ENCODE measurements at places on chromosomes 5 and 9. TPM values are rescaled to one million over a fixed set of nuclear protein-coding genes. Genes with fewer than 3 reads are reported as not detected.

HINT2 gene
- total RNA-seq, result 35.9 TPM

ACTBL2 gene
- not detected for total RNA-seq

GFPT2 gene
- 89.8 TPM for total RNA-seq

RNF183 gene
- total RNA-seq, result not detected

SYK gene
- 7.9 TPM for total RNA-seq

LECT2 gene
- total RNA-seq, result not detected

PAEP gene
- not detected for total RNA-seq

BARHL1 gene
- total RNA-seq, result not detected

TRPM6 gene
- 0.86 TPM for total RNA-seq

SIT1 gene
- 1.3 TPM for total RNA-seq

CAMK2A gene
- 0.15 TPM for total RNA-seq

DNA sequence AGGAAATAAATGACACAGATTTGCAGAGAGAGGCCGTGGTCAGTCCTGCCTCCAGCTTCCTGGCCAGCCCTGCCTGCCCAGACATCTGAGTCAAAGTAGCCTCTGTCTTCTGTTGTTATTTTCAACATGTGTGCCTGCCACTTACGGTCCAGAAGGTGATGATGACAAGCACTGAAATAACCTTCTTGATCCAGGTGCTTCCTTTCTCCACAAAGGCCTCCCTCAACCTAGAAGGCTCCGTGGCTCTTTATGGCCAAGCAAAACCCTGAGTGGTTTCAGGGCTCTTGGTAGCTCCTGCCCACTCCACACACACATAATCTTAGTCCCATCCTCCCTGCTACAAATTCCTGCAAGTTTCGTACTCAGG is 34.1 kb upstream of the SLC6A19 start:
- H3K36me3 ChIP-seq, result no peaks in the 10 kb centered on the region
- H3K4me3 ChIP-seq, result peak overlapping the region; percentile 59

- no peaks in the 10 kb centered on the region for H3K27me3 ChIP-seq
- H3K36me3 ChIP-seq, result peaks cover 17% of the 10 kb centered on the region
- H3K4me3 ChIP-seq, result no peak overlapping the region
- no peak for DNase-seq
- H3K27ac ChIP-seq, result no peak overlapping the region
Measured at GRCh38 chr5:111411301-111411700, 101.0 kb downstream of the STARD4 start.

- H3K4me1 ChIP-seq, result no peaks in the 10 kb centered on the region
- H3K27ac ChIP-seq, result no peak overlapping the region
- no peak overlapping the region for H3K4me3 ChIP-seq
- no peaks in the 10 kb centered on the region for H3K36me3 ChIP-seq
- no peaks in the 10 kb centered on the region for H3K27me3 ChIP-seq
- DNase-seq, result no peak
Measured at GRCh38 chr5:60232036-60232795, 338.7 kb upstream of the PDE4D start.

DNA sequence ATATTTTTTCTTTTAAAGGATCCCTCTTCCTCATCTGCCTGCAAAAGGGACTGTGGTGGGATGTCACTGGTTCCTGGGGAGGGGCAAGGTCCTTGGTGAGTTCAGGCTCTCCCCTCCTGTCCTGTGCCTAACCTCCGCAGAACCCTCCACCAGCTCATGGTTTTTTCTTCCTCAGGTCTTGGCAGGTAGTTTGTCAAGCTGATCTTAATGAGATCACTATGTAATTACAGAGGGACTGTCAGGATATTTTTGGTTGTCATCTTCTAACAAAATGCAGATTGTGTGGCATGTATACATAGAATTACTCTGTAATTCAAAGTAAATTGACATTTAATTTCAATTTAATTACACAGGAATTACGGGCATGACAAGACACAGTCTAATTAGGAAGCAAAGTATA is 150.3 kb upstream of the SEMA6A start:
- H3K4me1 ChIP-seq, result no peaks in the 10 kb centered on the region
- no peak for DNase-seq
- no peak overlapping the region for H3K27ac ChIP-seq
- H3K4me3 ChIP-seq, result no peak overlapping the region
- no peaks in the 10 kb centered on the region for H3K36me3 ChIP-seq
- no peaks in the 10 kb centered on the region for H3K27me3 ChIP-seq

DNA sequence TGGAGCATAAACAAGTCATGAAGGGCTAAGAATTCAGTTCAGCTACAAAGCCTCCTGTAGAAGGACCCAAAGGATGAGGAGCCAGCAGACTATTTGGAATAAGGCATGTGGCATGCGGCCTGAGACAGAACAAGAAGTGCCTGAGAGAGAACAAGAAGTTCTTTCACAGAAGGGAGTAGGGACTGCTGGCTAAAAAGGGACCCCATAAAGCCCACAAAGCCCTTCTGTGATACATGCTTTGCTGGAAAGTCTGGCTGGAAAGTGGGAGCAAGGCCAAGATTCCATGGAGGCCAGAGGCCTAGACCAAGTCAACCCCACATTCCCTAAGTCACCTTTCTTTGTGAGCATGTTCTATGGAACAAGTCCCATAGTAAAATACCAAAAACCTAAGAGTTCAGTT is 35.9 kb upstream of the UBAP2 start:
- H3K27ac ChIP-seq, result no peak overlapping the region
- H3K4me3 ChIP-seq, result no peak overlapping the region
- peaks cover 18% of the 10 kb centered on the region for H3K36me3 ChIP-seq
- DNase-seq, result no peak
- no peaks in the 10 kb centered on the region for H3K27me3 ChIP-seq

- peaks cover 19% of the 10 kb centered on the region for H3K36me3 ChIP-seq
- DNase-seq, result no peak
- no peak overlapping the region for H3K27ac ChIP-seq
- H3K4me3 ChIP-seq, result no peak overlapping the region
- no peaks in the 10 kb centered on the region for H3K4me1 ChIP-seq
Measured at GRCh38 chr9:131668057-131668438, 71.8 kb downstream of the RAPGEF1 start.

DNA sequence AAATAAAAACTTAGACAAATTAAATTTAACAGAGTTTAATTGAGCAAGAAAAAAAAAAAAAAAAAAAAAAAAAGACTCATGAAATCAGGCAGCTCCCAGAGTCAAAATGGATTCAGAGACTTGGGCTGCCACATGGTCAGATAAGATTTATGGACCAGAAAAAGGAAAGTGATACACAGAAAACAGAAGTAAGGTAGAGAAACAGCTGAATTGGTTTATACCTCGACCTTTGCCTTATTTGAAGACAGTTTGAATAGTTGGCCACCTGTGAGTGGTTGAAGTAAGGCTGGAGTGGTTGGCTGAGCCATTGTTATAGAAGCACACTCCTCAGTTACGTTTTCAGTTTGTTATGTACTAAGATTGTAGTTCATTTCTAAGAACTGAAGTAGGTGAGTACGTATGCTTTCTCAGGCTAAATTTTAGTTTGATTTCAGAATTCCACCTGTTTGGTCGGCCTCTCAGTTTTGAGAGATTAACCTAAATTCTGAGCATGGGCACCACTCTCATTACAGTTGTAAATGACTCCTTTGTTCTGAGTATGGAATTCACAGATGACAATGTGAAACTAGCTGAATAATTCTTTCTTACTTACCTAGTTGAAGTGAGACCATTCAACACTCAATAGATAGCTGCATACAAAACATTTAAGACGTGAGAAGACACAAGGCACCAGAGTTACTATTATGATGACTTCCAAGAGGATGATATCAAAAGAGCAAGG is 149.0 kb downstream of the AOPEP start:
- H3K4me3 ChIP-seq, result no peak overlapping the region
- H3K36me3 ChIP-seq, result no peaks in the 10 kb centered on the region
- no peak overlapping the region for H3K27ac ChIP-seq
- H3K27me3 ChIP-seq, result no peaks in the 10 kb centered on the region

GRCh38 chr9:37892063-37892462 is 11.9 kb downstream of the SLC25A51 start:
- no peak for DNase-seq
- H3K4me3 ChIP-seq, result no peak overlapping the region
- peaks cover 63% of the 10 kb centered on the region for H3K36me3 ChIP-seq
- no peaks in the 10 kb centered on the region for H3K27me3 ChIP-seq
- no peaks in the 10 kb centered on the region for H3K4me1 ChIP-seq

DNA sequence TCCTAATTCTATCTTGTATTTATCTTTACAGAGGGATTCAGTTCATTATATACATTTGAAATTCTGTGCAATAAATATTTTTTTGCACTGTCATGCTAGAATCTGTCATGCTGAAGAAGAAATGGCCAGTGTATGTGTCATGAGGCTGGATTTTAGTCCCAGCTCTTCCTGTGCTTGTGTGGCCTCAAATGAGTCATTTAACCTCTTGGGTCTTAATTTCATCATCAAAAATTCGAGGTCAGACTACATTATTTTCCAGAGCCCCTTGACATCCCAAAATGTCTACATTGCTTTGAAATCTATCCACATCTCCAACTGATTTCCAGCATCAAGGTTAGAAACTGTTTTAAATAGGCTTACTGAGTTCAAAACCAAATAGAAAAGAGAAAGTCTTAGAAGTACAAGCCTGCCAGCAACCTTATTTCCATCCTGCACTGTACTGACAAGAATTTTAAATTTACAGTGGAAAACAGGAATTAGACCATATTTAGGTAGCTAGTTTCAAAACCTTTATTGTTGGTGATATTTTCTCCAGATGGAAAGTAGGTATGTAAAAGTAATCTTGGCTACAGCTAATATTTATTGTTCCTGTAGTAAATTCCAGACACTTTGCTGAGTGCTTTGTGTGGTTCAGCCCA is 96.7 kb upstream of the MAMDC2 start:
- H3K4me3 ChIP-seq, result no peak overlapping the region
- H3K4me1 ChIP-seq, result no peaks in the 10 kb centered on the region
- no peak overlapping the region for H3K27ac ChIP-seq
- no peaks in the 10 kb centered on the region for H3K36me3 ChIP-seq
- DNase-seq, result no peak

GRCh38 chr5:168766426-168766700 is 187.2 kb upstream of the PANK3 start:
- no peaks in the 10 kb centered on the region for H3K27me3 ChIP-seq
- H3K27ac ChIP-seq, result no peak overlapping the region
- DNase-seq, result no peak

GRCh38 chr5:176596689-176597416 is 13.1 kb downstream of the GPRIN1 start:
- H3K27me3 ChIP-seq, result no peaks in the 10 kb centered on the region
- no peak overlapping the region for H3K27ac ChIP-seq
- DNase-seq, result peak; percentile 76
- H3K36me3 ChIP-seq, result peaks cover 6% of the 10 kb centered on the region

DNA sequence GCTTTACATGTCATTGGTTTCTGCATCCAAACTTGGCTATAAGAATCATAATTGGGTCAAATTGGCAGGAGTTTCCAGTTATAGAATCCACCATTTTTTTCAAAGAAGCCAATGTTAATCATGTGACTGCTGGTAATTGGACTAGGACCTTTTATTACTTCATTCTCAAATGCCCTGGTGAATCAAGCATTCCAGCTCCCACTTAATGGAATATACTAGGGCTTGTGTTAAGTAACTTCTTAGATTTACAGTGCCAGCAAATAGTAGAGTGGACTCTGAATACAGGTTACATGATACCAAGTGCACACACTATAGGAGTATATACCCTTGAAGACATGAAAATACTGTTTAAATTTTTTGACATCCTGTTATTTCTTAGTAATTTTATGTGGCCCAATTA is 96.7 kb downstream of the NUDT12 start:
- no peak for DNase-seq
- H3K4me1 ChIP-seq, result no peaks in the 10 kb centered on the region
- no peak overlapping the region for H3K4me3 ChIP-seq
- no peaks in the 10 kb centered on the region for H3K36me3 ChIP-seq

- H3K27ac ChIP-seq, result no peak overlapping the region
- DNase-seq, result no peak
- no peaks in the 10 kb centered on the region for H3K27me3 ChIP-seq
Measured at GRCh38 chr5:143063175-143063970, 293.2 kb downstream of the ARHGAP26 start.

DNA sequence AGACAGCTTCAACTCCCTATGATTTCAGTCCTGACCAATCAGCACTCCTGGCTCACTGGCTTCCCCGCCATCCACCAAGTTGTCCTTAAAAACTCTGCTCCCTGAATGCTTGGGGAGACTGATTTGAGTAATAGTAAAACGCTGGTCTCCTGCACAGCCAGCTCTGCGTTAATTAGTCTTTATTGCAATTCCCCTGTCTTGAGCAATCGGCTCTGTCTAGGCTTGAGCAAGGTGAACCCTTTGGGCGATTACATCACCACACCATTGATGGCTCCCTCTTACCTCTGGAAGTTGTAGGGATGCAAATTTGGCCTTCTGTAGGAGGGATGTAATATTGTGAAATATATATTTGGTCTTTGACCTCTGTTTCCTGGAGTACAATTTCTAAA is 2.9 kb upstream of the SLC23A1 start:
- no peaks in the 10 kb centered on the region for H3K36me3 ChIP-seq
- no peak overlapping the region for H3K4me3 ChIP-seq
- H3K27me3 ChIP-seq, result no peaks in the 10 kb centered on the region
- H3K4me1 ChIP-seq, result peaks cover 3% of the 10 kb centered on the region

DNA sequence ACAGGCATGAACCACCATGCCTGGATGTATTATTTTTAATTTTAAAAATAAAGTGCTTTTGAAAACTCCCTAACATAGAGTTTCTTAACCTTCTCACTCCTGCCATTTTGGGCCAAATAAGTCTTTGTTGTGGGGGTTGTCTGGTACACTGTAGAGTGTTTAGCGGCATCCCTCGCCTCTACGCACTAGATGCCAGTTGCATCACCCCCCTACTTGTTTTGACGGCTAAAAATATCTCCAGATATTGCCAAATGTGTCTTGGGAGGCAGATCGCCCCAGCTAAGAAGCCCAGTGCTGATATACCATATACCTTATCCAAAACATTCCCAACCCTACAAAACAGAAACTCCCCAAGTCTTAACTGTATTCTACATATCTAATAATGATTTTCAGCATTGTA is 54.6 kb downstream of the SCAI start:
- no peak overlapping the region for H3K27ac ChIP-seq
- DNase-seq, result no peak
- H3K36me3 ChIP-seq, result peaks cover 9% of the 10 kb centered on the region
- H3K4me3 ChIP-seq, result no peak overlapping the region
- H3K27me3 ChIP-seq, result no peaks in the 10 kb centered on the region

- H3K27ac ChIP-seq, result no peak overlapping the region
- no peak for DNase-seq
- peaks cover 2% of the 10 kb centered on the region for H3K36me3 ChIP-seq
- no peaks in the 10 kb centered on the region for H3K4me1 ChIP-seq
- no peak overlapping the region for H3K4me3 ChIP-seq
Measured at GRCh38 chr9:1102642-1102970, 52.4 kb downstream of the DMRT2 start.

GRCh38 chr5:134906811-134907210 is 1.9 kb downstream of the PCBD2 start:
- peaks cover 28% of the 10 kb centered on the region for H3K36me3 ChIP-seq
- H3K27ac ChIP-seq, result no peak overlapping the region
- no peak for DNase-seq
- H3K4me3 ChIP-seq, result peak overlapping the region; percentile 90
- H3K4me1 ChIP-seq, result 0 out of 2 replicates have a peak, but pooled peaks cover 3% of the 10 kb centered on the region
- no peaks in the 10 kb centered on the region for H3K27me3 ChIP-seq

- H3K36me3 ChIP-seq, result peaks cover 2% of the 10 kb centered on the region
- no peak for DNase-seq
- H3K4me1 ChIP-seq, result peaks cover 3% of the 10 kb centered on the region
- H3K27ac ChIP-seq, result no peak overlapping the region
Measured at GRCh38 chr5:38554861-38555260, 1.6 kb downstream of the LIFR start.
